Naive thymus-derived CD8-positive, alpha-beta T cell (primary cell): ENCODE measurements at places on chromosomes 6 and 20.

DNA sequence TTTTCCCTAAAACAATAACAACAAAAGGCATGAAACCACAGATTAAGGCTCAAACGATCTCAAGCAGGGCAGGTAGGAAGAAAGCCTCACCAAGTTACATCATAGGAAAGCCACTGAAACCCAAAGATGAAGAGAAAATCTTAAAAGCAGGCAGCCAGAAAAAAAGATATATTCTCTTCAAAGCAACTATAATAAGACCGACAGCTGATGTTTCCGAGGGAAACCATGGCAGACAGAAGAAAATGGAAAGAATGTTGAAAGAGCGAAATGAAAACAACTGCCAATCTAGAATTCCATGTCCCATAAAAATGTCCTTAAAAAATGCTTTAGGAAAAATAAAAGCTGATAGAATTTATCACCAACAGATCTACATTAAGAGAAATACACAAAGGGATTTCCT, 161.5 kb upstream of the THBS2 start:
- DNase-seq, result no peak

DNA sequence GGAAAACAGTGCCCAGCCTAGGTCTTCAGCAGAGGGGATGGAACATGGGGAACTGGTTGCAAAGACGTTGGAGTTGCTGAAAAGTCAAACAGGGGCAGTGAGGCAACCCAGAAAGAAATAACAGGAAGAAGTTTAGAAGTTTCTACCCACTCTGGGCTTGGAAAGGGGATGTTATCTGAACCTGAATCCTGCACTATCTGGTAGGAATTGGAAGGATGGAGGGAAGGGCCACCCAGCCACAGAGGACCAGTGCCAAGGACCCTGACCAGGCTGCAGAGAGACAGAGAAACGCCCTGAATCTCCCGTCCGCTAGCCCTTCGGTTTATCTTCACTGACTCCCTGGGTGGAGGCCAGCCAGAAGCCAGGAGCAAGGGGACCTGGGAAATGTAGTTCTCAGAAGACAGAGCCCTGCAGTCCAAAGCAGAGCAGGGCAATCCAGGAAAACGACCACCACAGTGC, 217.3 kb upstream of the RREB1 start:
- no peak for DNase-seq

- DNase-seq, result no peak
Measured at GRCh38 chr6:139144490-139145085, 9.7 kb downstream of the HECA start.

GRCh38 chr6:142597836-142598235, 296.0 kb downstream of the ADGRG6 start:
- DNase-seq, result no peak

GRCh38 chr6:44076356-44077213, 50.7 kb downstream of the MRPL14 start:
- no peak for DNase-seq

GRCh38 chr20:59662856-59663512, 58.6 kb downstream of the PHACTR3 start:
- no peak for DNase-seq

DNA sequence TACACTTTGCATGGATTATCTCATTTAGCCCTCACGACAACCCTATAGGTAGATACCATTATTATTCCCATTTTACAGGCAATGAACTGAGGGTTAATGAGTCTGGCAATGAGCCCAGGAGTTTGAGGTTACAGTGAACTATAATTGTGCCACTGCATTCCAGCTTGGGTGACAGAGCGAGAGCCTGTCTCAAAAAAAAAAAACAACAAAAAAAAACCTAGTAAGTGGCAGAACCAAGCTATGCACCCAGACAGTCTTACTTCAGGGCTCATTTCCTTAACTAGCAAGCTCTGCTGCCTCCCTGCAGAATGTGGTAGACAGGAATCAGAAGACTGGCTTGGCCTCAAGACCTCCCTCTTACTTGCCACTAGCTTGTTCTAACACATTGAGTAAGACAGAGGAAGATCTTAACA, 71.9 kb upstream of the RREB1 start:
- no peak for DNase-seq

DNA sequence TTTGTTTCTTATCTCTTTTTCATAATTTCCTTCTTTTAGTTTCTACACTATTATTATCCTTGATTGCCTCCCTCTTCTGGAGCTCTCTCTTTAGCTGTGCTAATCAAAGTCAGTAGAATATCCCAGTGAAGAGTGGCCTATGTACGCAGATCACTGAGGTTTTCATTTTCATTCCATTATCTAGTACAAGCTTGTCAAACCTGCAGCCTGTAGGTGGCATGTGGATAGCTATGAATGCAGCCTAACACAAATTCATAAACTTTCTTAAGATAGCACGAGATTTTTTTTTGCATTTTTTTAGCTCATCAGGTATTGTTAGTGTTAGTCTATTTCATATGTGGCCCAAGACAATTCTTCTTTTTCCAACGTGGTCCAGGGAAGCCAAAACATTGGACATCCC, 825.7 kb upstream of the MAP3K7 start:
- no peak for DNase-seq
